ENCODE measurements at places on chromosomes 3 and 15.

DNA sequence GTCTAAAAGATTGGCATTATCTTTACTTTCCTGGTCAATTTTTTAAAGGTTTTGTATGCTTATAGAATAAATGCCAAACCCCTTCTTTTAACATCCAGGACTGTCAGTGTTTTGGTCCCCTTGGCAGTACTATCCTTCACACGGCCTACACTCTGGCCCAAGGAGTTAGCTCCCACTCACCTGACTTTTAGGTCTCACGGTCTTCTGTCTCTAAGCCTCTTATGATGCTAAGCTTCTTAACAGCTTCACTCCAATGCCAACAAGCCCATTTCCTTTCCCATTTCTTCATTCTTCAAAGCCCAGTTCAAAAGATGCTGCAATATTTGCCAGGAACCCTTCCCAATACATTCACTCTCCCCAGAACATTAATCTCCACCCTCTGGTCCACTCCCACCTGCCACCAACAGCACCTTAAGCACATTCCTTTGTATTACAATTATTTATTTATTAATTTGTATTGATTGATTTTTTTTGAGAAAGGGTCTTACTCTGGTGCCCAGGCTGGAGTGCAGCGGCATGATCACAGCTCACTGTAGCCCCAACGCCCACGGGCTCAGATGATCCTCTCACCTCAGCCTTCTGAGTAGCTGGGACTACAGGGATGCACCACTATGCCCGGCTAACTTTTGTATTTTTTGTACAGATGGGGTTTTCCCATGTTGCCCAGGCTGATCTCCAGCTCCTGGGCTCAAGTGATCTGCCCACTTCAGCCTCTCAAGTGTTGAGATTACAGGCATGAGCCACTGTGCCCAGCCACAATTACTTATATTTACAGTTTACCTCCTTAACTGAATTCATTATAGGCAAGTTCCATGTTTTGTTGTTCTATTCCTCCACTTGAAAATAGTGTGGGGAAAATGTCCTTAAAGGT is 27.8 kb downstream of the IFT80 start:
- DNase-seq: no peak

DNA sequence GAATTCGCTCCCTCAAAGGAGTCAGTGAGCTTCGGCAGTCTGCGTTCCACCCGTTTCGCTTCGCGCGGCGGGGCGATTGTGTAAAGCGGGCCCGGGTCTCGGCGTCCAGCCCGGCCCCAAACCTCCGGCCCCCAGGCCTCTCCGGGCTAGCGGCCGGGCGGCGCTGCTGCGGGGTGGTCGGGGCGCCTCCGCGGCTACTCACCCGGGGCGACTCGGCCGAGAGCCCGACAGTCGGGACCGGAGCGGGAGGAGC is 412 bp downstream of the CHDH start:
- no peak for DNase-seq

DNA sequence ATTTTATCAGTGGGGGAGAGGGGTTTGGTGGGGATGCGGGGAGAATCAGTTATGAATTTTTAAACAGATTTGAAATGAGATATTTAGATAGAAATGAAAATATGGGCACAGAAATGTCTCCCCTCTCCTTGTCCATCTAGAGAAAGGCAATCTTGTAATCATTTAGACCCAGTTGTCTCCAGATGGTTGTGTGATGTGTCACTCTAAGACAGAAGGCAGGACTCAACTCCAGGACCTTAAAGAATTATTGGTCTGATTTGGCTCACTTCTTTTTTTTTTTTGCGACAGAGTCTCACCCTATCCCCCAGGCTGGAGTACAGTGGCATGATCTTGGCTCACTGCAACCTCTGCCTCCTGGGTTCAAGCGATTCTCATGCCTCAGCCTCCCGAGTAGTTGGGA is 77.2 kb downstream of the EOMES start:
- DNase-seq: no peak

DNA sequence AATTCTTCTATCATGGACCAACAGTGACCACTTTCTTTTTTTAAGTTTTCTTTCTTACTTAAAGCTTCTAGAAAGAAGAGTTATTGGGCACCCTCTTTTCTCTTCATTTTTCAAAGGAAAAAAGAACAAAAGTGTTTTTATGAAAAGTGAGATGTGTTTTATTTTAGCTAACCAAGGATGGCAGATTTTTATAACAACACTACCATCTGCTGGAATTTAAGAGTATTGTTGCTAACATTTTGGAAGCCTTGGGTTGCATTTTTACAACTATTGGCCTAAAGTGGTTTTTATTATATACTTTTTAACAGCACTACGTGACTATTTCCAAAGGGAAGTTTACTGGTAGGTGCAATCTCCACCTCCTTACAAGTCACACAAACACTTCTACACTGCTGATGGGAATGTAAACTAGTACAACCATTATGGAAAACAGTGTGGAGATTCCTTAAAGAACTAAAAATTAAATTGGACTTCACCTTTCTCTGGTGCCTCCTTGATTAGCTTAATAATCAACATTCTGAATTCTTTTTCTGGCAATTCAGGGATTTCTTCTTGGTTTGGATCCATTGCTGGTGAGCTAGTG is 237.7 kb upstream of the AGTR1 start:
- DNase-seq: no peak

GRCh38 chr15:100134586-100134985 is 207.2 kb downstream of the ADAMTS17 start:
- DNase-seq: no peak

DNA sequence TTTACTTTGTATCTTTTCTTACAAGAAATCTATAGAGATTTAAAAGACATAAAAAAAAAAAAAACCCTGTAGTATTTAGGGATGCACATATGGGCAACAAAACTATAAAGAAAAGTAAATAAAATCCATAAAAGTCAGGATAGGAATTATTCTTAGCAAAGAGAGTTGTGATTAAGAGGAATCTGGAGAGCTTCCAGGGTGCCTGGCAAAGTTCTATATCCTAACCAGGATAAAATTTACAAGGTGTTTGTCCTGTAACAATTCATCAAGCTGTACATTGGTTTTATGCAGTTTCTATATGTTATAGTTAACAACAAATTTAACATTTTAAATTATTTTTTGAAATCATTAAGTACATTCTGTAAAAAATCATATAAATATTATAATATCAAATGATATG is 7.9 kb downstream of the SECISBP2L start:
- no peak for DNase-seq

DNA sequence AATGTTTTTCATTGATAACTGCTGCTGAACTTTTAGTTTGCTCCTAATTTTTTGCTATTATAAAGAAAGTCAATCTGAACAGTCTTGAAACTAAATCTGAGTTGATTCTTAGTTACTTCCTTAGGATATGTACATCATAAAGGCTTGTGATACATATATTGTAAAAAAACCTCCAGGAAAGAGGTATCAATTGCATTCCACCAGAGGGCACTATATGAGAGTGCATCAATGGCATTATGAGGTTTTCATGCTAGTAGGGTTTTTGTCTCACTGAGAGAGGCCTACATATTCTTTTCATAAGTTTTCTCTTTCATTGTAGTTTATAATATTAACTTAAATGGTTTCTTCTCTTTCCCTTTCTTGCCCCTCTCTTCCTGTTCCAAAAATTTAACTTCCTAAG is 46.9 kb downstream of the PIK3R4 start:
- DNase-seq: no peak

- DNase-seq: no peak
Observed at GRCh38 chr15:81002009-81002330, 1.2 kb downstream of the TLNRD1 start.

- DNase-seq: no peak
Observed at GRCh38 chr15:39855400-39855799, 64.7 kb downstream of the GPR176 start.

- DNase-seq: no peak
Observed at GRCh38 chr15:96670389-96670788, 339.9 kb downstream of the NR2F2 start.

DNA sequence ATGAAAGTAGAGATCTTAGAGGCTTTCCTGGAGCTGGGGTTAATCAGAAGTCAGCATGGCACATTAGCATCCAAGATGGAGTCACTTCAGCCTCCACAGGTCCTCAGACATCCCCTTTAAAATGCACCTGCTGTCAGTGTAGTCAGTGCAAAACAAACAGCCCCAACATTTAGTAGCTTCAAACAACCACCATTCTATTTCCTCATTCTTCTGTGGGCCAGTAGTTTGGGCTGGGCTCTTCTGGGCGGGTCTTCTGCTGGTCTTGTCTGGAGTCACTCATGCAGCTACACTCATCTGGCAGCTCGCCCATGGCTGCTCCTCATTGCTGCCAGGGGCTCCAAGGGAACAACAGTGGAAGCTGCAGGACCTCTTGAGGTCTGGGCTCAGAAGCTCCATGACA is 99.9 kb downstream of the TLE3 start:
- no peak for DNase-seq

DNA sequence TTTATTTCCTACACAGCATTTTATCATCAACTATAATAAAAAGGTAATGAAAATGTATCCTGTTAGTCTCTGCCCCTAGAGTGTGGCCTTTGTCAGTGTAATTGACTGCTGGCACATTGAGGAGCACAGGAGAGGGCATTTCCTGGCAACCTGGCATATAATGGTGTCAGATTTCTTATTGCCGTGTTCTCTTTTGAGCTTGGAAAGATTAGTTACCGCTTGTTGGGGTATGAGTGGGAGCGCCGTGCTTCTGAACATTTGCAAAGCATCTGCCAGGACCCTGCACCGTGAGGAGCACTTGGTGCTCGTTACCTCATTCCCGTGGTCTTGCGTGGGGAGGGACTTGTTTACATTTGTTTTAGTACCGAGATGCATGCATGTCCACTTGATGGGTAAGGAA is 124.4 kb downstream of the PTPRG start:
- no peak for DNase-seq

GRCh38 chr3:181722766-181723425 is 11.2 kb downstream of the SOX2 start:
- no peak for DNase-seq

DNA sequence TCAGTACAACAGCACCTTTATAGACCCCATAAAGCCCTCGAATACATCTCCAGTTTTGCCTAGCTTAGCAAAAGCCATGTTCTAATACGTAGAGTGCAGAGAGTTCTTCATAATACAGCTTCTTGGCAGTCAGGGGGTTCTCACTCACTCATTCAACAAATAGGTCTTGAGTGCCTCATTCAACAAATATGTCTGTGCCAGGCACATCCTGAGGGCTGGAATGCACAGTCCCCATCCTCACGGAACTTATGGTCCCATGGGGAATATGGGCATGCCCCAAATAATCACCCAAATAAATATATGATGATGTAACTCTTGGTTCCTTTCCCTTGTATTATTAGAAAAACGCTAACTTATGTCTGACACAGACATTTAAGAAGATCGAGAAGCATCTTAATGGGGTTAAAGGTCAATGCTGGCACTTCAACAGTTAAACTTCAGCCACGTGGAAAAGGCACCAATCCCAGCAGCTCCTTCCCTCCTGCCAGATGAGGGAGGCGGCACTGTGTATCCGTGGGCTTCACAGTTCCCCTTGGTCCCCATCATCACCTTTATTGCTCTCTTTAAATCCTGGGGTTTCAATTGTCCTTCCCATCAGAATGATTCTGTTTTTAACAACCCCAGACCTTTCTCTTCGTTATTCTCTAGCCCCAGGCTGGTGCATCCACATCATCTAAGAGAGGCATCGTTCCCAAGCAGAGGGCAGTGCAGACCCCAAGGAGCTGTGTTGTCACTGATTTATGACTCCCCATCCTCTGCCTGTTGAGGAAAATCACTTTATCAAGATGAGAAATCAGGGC is 18.9 kb upstream of the SEMA5B start:
- DNase-seq: no peak

DNA sequence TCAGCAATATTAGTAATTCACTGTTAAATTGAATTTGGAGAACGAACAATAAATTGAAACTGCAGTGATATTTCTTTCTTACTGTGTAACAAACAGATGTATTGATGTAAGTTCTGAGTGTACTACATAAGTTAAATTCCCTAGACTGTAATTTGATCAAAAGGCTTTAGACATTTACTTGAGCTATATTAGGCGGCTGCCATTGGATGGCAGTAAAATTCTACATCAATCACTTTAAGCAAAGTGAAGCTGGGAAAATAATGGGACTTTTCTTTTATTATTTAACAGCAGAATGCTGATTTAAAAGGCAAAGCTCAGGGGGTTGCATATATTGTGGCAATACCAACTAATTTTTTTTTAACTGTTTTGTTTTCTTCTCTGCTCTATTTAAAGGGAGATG is 212.6 kb upstream of the PLSCR5 start:
- no peak for DNase-seq

Measured in activated CD4-positive, alpha-beta T cell treated with anti-CD3 and anti-CD28 coated beads, Interleukin-2, amount 50 U/mL, for 24 hours (primary cell).